ENCODE measurements at places on chromosomes 11 and 22.

- DNase-seq: peak; percentile 42
Observed at GRCh38 chr11:10405865-10406592, 49.0 kb upstream of the AMPD3 start.

DNA sequence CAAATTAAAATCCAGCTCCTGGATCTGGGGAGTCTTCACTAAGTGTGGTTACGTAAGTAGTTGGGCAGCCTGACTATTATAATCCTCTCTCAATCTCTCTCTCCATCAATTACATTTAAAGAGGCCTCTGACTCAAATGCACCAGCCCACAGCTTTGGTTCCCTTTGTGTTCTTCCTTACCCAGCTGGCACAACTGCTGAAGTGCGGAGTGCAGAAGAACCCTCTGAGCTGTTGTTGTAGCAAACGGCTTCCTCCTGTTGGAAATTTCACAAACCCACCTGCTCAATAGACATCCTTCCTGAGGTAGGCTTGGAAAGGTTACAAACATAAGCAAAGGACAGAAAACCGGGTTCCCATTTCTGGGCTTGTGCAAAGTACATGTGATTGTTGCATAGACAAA is 17.0 kb upstream of the SORL1 start:
- no peak for DNase-seq

GRCh38 chr11:76610371-76610770 is 60.2 kb downstream of the LRRC32 start:
- DNase-seq: no peak

GRCh38 chr22:48782811-48783511 is 1044.7 kb downstream of the BRD1 start:
- no peak for DNase-seq

DNA sequence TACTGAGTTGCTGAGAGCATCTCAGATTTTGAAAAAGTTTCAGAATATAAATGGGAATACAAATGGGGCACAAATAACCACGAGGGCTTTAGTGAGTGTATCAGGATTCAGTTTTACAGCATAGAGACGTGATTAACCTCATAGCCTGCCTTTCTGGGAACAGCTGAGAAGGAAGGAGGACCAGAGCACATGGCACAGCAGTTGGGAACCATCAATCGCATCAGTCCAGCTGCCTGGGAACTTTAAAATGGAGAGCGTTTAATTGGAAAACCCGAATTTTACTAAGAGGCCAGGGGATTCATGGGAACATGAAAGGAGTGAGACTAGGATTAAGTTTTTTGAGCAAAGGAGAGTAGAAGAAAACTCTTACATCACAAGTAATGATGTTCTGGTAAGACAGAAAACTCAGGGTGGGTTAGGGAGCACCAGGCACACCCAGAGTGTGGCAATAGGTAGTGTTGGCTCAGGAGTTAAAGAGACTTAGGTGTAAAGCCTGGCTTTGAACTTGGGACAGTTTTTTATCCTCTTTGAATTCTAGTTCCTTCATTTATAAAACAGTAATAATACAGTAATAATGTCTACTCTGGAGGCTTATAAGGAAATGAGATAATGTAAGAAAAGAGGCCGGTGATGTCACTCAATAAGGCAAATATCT is 40.2 kb downstream of the FZD4 start:
- DNase-seq: no peak

Data from CD8-positive, alpha-beta memory T cell (primary cell).